ENCODE measurements at places on chromosomes 6 and 20.
A peak's percentile ranks its signal among the peaks of the same experiment; 100 is the strongest.

GRCh38 chr20:16692442-16692841 is 37.4 kb upstream of the SNRPB2 start:
- DNase-seq: no peak

GRCh38 chr20:10611357-10611756 is 62.4 kb downstream of the JAG1 start:
- DNase-seq: no peak

GRCh38 chr6:166500246-166500645 is 86.2 kb downstream of the RAMACL start:
- DNase-seq: no peak

- DNase-seq: no peak
Measured at GRCh38 chr20:824916-825315, 8.6 kb upstream of the FAM110A start.

- DNase-seq: no peak
Measured at GRCh38 chr20:59024111-59024530, 4.9 kb downstream of the TUBB1 start.

- no peak for DNase-seq
Measured at GRCh38 chr6:1535295-1535694, 74.4 kb upstream of the FOXC1 start.

DNA sequence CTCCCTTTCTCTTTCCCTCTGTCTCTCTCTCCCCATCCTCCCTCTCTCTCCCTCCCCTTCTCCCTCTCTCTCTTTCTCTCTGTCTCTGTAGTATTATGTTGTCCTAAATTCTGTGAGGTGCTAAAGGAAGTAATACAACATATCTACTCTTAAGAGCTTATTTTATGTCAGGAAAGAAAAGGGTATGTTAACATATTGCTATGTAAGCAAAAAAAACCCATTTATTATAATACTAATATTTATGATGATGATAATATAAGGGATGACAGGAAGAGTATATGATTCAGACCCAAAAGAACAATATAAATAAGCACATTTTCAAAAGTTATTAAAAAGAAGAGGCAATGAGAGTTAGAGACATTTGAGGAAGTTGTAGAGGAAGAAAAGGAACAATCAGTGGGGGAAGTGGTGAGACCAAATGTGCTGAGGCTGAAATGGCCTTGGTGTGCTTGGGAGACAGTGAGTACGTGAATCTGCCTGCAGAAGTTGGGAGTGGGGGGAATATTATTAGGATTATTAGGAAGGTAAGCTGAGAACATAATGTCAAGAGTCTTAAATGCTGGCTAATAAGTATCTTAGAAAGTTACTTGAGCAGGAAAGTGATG is 303.6 kb upstream of the FERMT1 start:
- no peak for DNase-seq

- DNase-seq: no peak
Measured at GRCh38 chr6:7080311-7080710, 27.4 kb upstream of the RREB1 start.

DNA sequence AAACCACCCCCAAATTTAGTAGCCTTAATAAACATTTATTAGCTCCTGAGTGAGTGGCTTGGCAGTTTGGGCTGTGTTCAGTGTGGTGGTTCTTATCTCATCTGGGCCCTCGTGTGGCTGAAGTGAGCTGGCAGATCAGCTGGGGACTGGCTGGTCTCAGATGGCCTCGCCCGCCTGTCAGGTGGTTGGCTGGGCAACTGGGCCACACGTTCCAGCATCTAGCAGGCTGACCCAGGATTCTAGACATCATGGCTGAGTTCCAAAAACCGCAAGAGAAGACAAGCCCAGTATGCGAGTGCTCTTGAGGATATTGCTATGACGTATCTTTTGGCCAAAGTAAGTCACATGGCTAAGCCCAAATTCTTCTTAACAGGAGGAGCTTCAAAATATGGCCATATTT is 28.9 kb downstream of the EIF2S2 start:
- no peak for DNase-seq

- no peak for DNase-seq
Measured at GRCh38 chr20:5880326-5880725, 70.0 kb downstream of the TRMT6 start.

DNA sequence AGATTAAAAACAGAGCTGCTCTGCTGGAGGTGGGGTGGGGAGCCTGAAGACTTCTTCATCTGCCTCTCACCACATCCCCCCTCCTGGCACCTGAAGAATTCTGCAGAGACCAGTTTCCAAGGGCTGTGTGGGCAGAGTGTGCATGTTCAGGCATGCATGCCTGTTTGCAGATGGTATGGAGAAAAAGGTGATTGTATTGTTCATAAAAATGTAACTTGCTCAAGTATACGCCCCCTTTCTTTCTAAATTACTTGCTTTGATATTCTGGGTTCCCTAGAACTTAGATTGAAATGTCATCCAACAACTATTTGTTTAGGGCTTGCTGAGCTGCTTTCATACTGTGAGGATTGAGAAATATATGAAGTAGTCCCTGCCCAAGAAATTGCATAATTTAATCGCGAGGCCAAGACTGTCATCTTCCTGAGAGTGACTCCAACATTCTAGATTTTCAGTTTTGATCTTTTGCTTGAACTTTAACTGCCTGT is 83.6 kb downstream of the LCA5 start:
- no peak for DNase-seq

- DNase-seq: no peak
Measured at GRCh38 chr6:11978169-11978987, 33.7 kb upstream of the HIVEP1 start.

DNA sequence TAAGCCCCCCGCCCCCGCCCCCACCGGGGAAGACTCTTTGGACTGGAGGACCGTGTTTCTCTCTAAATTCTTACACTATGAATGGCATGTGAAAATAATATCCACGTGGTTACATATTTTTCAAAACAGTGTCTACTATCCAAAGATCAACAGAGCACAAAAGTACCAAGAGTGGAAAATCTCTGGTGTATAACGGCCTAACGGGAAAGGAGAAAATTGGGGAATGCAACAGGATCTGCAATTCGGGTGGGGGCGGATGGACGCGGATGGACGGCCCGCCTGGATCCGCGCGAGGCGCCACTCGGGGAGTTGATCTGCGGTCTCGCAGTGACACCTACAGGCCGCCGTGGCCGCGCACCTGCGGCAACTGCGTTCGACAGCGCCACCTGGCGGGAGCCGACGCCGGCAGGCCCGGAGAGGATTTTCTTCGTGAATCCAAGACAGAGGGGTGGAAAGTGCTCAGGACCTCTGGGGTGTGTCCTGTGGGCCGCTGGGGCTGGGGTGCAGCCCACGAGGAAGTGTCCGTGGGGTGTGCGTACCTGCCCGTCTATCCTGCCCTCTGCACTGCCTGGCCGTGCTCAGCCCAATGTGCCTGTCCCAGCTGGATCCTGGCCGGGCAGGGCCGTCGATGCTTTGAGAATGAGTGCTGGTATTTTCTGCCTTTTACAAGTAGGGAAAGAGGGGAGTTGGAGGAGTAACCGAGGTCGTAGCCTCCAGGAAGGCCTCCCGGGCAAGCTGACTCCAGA is 18.6 kb downstream of the ANKRD60 start:
- DNase-seq: peak; percentile 65

- no peak for DNase-seq
Measured at GRCh38 chr6:164216368-164216767, 801.9 kb downstream of the QKI start.

Data from GDM1 (cell line).